ENCODE measurements at places on chromosomes 1 and 21.

DNA sequence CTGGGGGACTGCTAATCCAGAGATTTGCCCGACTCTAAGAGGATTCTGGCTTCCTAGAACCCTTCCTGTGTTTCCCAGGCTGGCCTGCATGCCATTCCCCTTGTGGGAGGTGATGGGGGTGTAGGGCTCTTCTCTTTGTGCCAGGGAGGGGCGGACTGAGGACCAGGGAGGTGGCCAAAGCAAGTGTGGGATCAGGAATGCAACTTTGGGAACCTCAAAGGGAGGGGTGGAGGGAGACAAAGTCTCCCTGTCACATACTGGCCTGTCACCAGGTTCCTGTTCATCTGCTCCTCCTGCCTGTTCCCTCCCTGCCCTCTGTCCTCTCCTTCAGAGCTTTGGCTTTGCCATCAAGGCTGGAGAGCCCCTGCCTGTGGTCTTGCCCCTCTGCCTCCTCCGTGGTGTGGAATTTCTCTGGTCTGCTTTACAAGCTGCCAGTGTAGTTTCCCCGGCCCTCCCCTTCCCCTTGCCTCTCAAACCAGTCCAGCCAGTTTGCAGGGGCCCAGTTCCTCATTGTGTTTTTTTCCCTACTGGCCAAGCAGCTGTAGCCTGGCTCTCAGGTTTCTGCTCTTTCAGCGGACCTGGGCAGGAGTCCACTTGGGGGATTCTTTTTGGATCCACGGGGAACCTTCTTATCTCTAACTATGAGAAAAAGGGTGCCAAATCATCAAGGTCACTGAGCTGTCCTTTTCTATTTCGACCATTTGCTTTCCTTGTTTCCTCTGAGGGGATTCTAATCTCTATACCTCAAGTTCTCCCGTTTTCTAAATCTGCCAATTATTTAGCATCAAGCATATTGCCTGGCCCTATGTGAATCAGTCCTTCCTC, 1.8 kb downstream of the CGN start:
- DNase-seq = no peak

GRCh38 chr1:51282605-51283004, 46.5 kb downstream of the RNF11 start:
- no peak for DNase-seq

DNA sequence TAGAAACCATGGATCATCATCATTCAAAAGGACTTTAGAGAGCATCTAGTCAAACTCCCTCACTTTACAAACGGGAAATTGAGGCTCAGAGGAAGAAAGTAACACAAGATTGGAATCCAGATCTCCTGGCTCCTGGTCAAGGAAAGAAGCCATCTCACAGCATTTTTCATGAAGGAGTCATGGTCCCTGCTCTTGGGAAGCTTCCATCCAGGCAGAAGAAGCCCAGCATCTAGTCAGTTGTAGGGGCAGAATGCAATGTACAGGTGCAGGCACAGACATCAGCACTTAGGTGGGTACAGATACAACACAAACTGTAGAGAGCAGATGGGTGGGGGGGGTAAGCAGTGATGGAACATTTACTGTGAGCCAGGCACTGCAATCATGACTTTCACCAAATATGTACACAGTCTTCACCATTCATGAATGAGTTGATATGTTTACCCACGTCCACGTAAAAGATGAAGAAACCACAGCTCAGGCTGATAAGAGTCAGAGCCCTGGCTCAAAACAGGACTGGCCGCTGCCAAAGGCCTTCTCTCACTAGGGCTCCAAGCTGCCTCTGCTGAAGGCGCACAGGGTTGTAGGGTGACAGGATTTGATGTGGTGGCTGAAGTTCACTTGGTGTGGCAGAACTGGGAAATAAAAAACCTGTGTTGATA, 44.0 kb downstream of the OPTC start:
- no peak for DNase-seq

DNA sequence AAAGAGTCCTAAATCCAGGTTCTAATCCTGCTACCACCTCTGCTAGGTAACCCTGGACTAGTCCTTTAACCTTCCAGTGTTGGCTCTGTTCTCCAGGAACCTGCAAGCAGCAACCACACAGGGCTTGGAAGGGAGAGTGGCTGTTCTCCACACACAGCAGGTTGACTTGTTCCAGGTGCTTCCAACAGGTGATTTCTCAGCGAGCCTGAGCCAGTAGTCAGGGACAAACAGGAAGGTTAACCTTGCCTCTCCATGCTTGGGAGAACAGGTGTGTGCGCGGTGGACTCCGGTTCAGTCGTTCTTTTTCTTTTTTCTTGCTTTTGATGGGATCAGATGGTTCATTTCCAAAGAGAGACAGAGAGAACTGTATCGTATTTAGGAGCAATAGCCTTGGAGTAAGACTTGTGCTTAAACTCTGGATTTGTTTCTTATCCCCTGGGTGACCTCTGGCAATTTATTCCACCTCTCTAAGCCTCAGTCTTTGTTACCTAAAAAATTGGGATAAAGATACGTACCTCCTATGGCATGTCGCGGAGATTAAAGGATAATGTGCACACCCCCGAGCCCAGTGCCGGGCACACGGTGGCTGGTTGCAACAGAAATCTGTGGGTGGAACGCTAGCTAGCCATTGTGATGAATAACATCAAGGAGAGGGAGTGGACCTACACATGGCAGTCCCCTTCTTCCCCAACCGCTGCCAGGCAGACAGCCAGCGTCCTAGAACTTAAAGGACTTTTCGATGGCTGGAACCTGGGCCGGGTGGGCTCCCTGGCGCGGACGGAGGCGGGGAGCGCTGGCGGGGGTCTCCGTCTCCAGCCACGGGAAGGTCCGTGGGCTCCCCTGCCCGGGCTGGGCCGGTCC, 583 bp upstream of the CACHD1 start:
- no peak for DNase-seq

GRCh38 chr1:221039616-221040015, 160.4 kb downstream of the HLX start:
- no peak for DNase-seq

DNA sequence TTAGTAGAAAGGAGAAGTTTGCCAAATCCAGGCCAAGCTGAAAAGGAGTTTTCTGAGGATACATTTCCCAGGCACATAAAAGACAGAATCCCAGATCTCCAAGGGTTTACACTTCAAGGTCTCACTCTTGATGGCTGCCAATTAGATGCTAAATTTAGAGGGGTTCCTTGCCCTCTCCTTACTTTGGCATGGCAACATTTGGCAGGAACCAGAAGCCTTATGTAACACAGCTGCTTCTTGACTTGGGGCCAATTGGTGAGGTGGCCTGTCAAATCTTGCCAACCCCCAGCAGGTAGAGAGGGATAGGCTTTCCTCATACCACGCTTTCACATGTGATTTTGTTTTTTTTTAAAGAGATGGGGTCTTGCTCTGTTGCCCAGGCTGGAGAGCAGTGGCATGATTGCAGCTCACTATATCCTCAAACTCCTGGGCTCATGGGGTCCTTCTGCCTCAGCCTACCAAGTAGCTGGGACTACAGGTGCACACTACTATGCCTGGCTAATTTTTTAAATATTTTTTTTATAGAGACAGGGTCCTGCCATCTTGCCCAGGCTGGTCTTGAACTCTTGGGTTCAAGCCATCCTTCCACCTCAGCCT, 25.2 kb upstream of the NKAIN1 start:
- no peak for DNase-seq

- no peak for DNase-seq
These were observed 28.8 kb upstream of the MTMR11 start for GRCh38 chr1:149965440-149965839.

DNA sequence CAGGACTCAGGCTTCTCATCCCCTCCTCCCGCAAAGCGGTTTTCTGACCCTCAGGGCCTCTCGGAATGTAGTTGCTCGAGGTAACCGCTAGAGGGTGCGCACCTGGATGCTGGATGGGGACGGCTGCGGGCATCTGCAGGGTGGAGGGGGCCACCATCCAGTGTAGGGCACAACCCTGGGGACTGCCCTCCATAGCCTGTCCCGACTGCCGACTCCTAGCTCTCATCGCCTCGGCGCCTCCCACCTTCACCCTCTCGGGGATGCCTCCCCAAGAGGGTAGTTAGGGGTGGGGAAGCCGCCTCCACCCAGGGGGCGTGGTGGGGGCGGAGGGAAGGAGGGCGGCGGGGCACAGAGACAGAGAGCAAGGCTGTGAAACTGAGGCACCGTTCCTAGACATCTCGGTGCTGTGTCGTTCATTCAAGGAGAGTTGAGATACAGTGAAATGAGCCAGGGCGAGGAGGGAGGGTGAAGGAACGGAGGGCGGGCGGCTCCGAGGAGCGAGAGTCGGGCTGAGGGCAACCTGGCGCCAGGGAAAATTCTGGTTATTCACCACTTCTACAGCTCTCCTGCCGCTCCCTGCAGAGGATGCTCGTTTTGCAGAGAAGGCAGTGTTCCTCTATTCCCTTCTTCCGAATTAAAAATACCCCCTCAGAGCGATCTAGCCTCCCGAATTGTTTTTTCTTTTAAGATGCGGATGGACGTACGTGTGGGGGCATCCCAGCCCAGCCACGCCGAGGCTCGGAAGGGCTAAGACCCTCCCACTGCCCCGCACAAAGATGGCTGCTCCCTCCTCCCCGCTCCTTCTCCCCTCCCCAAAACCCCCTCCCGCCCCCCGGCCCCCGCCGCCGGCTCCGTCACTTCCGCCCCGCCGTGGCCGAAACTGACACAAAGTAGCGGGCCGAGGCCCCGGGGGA, at the start of gene ATP8B2:
Gene ATP8B2, plus strand, starts transcription at position 857 of the 914 bp plus-strand sequence. CDS start 2,617 bp downstream, outside the sequence.
- DNase-seq = peak; percentile 47

- no peak for DNase-seq
These were observed 203.9 kb downstream of the TOMM20 start for GRCh38 chr1:234924450-234925355.

DNA sequence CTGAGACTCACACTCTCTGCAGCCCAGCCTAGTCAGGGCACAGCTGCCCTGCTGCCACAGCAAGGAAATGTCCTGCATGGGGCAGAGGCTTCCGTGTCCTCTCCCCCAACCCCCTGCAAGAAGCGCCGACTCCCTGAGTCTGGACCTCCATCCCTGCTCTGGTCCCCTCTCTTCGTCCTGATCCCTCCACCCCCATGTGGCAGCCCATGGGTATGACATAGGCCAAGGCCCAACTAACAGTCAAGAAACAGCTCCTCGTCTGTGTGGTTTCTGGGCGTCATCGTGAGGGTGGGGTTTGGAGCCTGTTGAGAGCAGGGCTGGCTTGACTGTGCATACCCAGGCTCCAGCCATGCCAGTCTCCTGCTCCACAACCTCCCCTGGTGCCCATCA, 19.5 kb downstream of the FAAH start:
- no peak for DNase-seq

DNA sequence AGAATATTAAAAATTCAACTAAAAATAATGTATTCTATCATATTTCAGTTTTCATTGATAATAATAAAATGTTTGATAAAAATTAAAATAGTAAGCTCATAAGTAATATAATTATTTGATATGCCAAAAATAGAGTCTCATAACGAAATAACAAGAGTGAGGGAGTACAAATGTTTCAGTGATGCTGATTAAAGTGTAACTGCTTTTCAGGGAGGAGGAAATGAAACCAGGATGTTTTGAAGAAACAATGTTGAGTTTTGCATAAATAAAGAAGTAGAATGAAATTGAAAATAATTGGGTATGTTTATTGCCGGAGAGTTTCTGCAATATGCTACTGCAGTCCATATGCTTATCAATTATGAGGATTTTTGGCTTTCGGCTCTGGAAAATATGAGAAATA, 1159.8 kb upstream of the ADGRL2 start:
- no peak for DNase-seq

DNA sequence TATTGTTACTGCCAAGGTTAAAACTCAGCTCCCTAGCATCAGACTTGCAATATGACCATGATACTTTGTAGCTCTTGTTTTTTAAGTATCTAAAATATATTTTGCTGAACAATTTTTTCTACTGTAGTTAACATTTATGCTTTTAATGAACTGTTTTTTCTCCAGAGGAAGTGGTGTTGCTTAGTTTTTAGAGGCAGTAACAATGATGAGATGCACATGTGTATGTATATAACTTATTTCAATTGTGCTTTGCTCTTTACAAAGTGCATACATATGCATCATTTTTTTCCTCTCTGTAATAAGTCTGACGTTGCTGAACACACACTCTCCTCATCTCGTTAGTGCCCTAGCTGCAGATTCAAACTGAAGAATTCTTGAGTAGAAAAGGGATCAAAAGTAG, 418.8 kb downstream of the ZP4 start:
- no peak for DNase-seq

- DNase-seq = no peak
These were observed 17.8 kb downstream of the VPS26C start for GRCh38 chr21:37249112-37249904.

DNA sequence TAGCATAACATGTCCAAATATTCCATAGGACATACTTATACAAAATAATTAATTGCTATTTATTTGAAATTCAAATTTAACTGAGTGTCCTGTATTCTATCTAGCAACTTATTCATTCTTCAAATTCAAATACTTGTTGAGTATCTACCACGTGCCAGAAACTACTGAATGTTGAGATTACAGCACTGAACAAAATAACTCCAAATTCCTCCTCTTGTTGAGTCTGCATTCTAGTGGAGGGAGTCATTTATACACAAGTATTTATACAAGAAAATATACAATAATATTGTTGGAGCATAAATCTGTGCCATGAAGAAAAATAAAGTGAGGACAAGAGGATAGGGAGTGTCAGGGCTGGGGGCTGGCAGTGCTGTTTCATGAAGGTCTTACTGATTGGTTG, 43.7 kb upstream of the CDC42BPA start:
- DNase-seq = no peak

GRCh38 chr1:201518071-201518470, 11.1 kb upstream of the CSRP1 start:
- no peak for DNase-seq

- no peak for DNase-seq
These were observed 14.9 kb upstream of the CD5L start for GRCh38 chr1:157856538-157856937.
